ENCODE measurements at places on chromosomes 4 and X.

- DNase-seq = no peak
These were observed 168.4 kb downstream of the MAD2L1 start for GRCh38 chr4:119898211-119898610.

DNA sequence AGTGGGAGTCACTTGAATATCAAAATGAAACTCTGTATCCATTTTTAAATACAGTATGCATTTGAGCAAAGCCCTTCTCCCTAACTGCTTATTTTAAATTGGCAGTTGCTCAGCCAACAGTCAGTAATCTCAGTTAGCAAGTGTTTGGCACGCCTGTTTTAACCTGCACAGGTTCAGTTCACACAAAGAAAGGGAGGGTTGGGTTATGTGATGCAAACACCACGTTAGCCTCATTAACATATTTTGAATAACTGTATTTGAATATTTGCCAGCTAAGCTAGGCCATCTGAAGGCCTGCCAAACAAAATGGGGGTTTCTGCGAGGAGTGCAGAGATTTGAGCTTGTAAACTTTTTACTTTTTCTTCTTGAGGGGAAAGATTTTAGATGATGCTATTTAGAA lies 19.8 kb downstream of the GAB1 start:
- no peak for DNase-seq

- no peak for DNase-seq
These were observed 45.5 kb upstream of the XIAP start for GRCh38 chrX:123814343-123814742.

DNA sequence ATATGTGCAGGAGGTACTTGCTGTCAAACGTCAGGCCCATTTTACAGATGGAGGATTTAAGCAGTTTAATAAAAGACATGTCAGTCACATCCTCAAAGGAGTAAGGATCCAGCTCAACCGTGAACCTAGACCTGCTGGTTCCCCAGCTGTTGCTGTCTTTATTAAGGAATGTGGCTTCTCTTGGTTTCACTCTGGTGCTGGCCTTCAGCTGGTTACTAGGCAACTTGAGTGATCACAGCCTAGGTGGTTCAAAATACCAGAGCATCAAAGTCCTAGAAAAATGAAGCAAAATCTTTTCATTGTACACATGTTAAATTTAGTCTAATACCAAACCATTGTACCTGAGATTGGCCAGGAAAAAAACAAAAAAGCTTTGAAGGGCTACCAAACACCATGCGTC lies 32.7 kb upstream of the GLRA2 start:
- DNase-seq = no peak

DNA sequence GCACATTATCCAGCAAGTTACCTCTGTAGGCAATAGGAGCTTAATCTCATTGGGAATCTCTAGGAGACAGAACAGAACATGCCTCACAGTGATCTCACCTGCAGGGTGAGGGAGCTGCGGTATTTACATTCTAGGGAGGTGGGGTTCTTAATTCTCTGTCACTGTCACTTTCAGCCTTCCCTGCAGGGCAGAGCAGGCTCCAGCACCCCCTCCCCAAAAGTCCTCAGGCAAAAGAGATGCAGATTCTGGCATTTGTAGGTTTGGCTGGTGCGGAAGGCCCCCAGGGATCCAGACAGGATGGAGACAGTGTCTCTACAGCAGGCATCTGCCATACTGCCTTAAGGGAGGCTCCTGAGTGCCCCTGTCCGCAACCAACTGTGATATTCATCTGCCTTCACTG lies 166.4 kb upstream of the ATP6AP2 start:
- no peak for DNase-seq

DNA sequence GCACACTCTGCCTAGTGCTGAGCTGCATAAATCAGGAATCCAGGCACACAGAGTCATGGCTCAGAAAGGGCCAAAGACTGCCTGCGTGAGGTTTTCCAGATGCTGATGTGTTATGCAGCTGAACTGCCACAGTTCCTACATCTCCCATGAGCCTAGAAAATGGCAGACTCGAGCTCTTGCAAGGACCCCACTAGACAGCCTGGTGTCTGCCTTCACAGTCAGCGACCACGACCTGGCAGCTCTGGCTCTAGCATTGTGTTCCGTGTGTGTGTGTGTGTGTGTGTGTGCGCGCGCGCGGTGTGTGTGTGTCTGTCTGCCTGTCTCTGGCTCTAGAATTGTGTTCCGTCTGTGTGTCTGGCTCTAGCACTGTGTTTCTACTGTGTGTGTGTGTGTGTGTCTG lies 203.6 kb upstream of the AGTR2 start:
- DNase-seq = no peak

GRCh38 chr4:108396900-108397497 lies 223.4 kb upstream of the RPL34 start:
- DNase-seq = no peak

DNA sequence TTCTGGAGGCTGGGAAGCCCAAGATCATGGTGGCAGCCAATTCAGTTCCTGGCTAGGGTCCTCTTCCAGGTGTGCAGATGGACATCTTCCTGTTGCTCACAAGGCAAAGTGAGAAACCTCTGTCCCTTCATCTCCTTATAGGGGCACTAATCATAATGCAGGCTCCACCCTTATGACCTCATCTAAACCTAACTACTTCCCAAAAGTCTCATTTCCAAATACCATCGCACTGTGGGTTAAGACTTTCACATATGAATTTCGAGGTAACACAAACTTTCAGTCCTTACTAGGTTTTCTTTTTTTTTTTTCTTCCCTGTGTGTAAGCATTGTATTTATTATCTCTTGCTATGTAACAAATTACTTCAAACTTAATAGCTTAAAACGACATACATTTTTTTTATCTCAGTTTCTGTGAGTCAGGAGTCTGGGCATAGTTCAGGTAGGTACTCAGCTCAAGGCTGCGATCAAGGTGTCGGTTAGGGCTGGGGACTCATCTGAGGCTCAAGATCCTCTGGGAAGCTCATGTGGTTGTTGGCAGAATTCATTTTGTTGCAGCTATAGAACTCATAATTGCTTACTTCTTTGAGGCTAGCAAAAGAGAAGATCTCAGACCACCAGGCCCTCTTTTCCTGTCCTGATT lies 204.7 kb upstream of the STK26 start:
- DNase-seq = no peak

GRCh38 chr4:41287852-41288251 lies 31.1 kb downstream of the UCHL1 start:
- no peak for DNase-seq

DNA sequence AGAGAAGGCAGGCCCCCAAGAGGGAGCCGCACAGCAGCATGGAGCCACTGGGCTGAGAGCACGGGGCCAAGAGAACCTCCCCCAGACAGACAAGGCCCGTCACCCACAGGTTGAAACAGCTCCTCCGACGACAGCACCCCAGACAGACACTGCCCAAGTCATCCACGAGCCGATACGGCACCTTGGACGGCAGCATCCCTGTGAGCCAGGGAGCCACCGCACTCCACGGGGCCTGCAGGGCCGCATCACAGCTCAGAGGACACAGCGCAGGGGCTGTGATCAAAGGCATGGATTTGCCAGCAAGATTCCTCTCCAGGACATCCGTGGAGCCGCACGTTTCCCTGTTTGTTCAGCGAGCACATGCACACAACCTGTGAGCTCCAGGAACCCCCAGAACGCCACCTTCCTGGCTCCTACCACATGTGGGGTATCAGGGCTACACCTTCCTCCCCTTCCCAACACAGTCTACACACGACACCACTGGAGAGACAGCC lies 3.9 kb downstream of the CTBP1 start:
- no peak for DNase-seq

GRCh38 chr4:71771613-71772012 lies 12.3 kb downstream of the GC start:
- DNase-seq = no peak

DNA sequence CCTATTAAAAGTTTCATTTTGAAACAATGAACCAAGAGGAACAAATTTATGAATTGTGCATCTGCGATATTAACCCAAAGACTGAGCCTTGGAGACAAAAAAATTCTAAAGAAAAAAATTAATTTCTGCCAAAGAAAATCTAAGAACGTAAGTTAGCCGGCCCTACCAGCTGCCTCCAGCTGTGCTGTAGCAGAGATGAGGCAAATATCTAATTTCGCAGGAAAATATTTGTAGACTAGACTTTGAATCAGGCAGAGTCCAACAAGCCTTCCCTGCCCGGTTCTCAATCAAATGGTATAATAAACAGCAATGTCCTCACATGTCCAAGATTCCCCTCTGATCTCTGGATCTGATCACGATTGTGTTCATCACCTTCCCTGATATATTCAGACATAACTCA lies 21.2 kb upstream of the SMIM20 start:
- DNase-seq = no peak

DNA sequence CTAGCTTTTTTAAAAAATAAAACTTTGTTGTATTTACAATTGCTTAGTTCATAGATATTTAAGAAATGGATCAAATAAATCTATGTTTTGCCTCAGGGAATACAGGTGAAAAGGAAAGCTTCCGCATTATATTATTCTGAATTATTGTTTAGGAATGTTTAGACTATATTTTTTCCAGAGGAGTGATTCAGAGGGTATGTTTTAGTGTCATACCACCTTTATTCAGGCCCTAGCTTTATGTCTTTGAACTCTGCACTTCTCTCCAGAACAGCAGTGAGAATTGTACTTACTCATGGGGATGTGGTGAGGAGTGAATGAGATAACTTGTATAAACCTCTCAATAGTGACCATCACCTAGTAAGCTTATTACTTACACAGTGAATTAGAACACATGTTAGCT lies 14.0 kb downstream of the SLIT2 start:
- DNase-seq = no peak

GRCh38 chrX:6981718-6982406 lies 165.7 kb upstream of the STS start:
- DNase-seq = no peak

GRCh38 chr4:112128452-112128851 lies 16.8 kb upstream of the FAM241A start:
- DNase-seq = no peak

DNA sequence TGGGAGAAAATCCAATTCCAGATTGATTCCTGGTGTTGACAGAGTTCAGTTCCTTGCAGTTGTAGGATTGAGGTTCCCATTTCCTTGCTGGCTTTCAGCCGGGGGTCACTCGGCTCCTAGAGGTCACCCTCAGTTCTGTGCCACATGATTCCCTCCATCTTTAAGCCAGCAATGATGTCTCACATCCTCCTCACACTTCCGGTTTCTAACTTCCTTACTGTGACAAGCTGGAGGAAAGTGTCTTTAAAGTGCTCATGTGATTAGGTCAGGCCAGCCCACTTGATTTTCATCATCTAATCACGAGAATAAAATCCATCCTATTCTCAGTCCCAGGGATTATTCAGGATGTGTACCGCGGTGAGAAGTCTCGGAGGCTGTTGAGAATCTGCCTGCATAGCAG lies 19.4 kb upstream of the SMIM31 start:
- DNase-seq = no peak

GRCh38 chr4:67475155-67475554 lies 70.1 kb downstream of the CENPC start:
- DNase-seq = no peak

- no peak for DNase-seq
These were observed 44.4 kb upstream of the TAPT1 start for GRCh38 chr4:16270454-16271328.

DNA sequence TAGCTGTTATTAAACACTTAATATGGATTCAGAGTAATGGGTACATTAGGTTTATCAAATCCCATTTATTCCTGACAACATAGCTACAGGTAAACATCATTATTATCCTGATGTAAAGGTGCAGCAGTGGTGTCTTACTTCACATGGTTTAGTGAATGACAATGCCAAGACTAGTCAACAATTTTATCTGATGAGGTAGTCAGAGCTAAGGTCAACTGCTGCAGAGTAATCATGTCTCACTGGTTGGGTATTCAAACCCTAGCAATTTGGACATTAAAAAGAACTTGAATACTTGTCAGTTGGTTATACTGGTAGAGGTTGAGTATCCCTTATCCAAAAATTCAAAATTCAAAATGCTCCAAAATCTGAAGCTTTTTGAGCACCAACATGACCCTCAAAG lies 117.6 kb downstream of the MAB21L2 start:
- DNase-seq = no peak

- DNase-seq = no peak
These were observed 42.7 kb downstream of the ABLIM2 start for GRCh38 chr4:8115916-8116315.

- DNase-seq = no peak
These were observed 151.8 kb downstream of the TSPAN5 start for GRCh38 chr4:98506462-98507132.

GRCh38 chr4:60215906-60216305 lies 984.2 kb upstream of the ADGRL3 start:
- no peak for DNase-seq

GRCh38 chr4:95410387-95410977 lies 138.3 kb downstream of the UNC5C start:
- no peak for DNase-seq

DNA sequence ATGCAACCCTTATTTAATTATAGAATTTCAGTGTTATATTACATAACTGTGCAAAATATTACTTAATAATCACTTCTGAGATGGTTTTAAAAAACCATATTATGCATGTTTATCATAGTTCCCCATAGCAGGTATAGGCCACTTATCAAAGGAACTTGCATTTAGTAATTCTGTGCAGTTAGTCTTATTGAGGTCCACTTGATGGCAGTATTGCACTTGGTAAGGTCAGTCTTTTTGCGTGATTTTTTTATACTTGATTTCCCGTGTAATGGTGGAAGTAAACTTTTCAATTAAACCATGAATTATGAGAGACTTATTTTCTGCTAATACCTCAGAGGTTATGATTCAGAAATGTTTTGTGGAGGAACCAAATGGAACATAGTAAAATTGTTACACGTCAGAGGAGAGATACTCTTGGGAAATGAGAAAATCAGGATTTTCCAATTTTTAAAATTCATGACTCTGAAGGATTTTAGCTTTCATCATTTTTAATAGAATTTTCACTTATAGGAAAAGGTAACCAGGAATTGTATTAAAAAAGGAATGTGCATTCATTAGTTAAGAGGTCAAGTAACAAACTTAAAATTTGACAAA lies 230.0 kb downstream of the CCSER1 start:
- no peak for DNase-seq

GRCh38 chr4:7410446-7410845 lies 24.3 kb downstream of the PSAPL1 start:
- DNase-seq = no peak

- no peak for DNase-seq
These were observed 1005.5 kb upstream of the GRID2 start for GRCh38 chr4:91298156-91298700.

- DNase-seq = no peak
These were observed 122.1 kb downstream of the FRAS1 start for GRCh38 chr4:78179196-78179595.

DNA sequence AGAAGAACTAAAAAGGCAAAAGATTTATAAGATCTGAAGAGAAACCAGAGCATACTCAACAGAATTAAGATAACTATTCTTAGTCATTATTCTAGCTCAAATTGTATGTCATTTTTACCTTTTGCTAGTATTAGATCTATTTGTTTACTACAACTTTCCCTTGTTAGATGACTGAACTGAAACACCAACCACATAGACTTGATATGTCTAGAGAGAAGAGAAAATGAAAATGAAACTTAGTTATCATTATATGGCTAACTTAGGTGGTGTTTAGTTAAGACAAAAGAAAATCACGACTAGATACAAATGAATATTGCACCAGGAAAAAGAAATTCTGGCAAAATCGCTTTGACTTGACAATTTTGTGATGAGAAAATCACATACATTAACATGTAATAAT lies 690.8 kb downstream of the PCDH18 start:
- DNase-seq = no peak
